ENCODE measurements at places on chromosomes 1 and 21.
A peak's percentile ranks its signal among the peaks of the same experiment; 100 is the strongest.

- no peaks in the 10 kb centered on the region for H3K27me3 ChIP-seq
- no peaks in the 10 kb centered on the region for H3K36me3 ChIP-seq
- no peaks in the 10 kb centered on the region for H3K4me1 ChIP-seq
Measured at GRCh38 chr1:220484135-220484534, 43.8 kb upstream of the MARK1 start.

DNA sequence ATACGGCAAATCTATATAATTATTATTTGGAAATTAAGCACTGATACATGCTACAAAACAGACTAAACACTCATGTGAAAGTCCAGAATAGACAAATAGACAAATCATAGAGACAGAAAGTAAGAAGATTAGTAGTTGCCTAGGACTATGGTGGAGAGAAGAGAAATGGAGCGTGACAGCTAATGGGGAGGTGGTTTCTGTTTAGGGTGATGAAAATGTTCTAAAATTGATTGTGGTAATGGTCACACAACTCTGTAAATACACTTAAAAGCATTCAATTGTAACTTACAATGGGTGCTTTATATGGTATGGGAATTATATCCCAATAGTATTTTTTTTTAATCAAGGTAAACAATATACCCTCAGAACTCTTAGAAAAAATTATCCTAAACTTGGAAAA is 20.4 kb upstream of the ITLN2 start:
- no peak for DNase-seq
- H3K27me3 ChIP-seq, result peaks cover 6% of the 10 kb centered on the region
- no peaks in the 10 kb centered on the region for H3K4me1 ChIP-seq
- no peaks in the 10 kb centered on the region for H3K36me3 ChIP-seq

- H3K4me3 ChIP-seq, result no peak overlapping the region
- no peaks in the 10 kb centered on the region for H3K36me3 ChIP-seq
- peaks cover 22% of the 10 kb centered on the region for H3K4me1 ChIP-seq
- H3K27ac ChIP-seq, result no peak overlapping the region
Measured at GRCh38 chr1:40017951-40018575, 22.5 kb upstream of the CAP1 start.

GRCh38 chr1:10288029-10288615 is 77.8 kb downstream of the KIF1B start:
- no peak overlapping the region for H3K27ac ChIP-seq
- no peaks in the 10 kb centered on the region for H3K27me3 ChIP-seq
- H3K4me1 ChIP-seq, result no peaks in the 10 kb centered on the region
- no peak for DNase-seq

DNA sequence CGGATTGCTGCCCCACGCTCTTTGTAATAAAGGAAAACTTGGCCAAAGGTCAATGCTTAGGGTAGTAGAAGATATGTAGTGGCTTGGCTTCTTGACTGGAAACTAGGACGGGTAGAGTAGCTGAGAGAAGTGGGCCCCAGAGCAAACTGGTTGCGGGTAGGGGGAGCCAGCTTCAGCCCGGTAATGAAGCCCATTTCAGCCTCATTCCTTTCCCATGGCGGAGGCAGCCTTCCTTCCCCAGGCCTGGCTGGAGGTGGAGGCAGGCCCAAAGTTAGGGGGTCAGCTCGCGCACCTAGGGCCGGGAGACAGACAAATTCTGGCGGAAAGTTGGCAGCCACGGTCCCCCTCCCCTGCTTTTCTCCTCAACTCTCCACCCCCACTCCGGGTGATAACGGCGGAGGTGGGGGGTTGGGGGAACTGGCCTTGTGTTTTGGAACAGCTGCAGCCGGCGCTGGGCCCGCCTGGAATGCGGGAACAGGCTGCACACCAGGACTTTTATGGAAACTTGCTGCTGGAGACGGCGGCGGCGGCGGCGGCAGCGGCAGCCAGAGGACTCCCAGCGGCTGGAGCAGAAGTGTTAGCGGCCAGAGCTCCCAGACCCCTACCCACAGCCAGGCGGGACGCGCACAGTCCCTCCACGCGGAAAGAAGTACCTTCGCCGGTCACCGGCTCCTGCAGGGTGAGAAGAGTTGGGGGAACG is at the start of gene NEXN:
TSS of gene NEXN (plus strand) at position 544 of the 700 bp plus-strand sequence. CDS start 27,483 bp downstream, outside the sequence.
- peaks cover 19% of the 10 kb centered on the region for H3K4me1 ChIP-seq
- DNase-seq, result peak; percentile 80
- peak within 1 kb of the TSS; percentile 96 for H3K4me3 ChIP-seq
- H3K27ac ChIP-seq, result peak within 1 kb of the TSS; percentile 96
- no peaks in the 10 kb centered on the region for H3K27me3 ChIP-seq

DNA sequence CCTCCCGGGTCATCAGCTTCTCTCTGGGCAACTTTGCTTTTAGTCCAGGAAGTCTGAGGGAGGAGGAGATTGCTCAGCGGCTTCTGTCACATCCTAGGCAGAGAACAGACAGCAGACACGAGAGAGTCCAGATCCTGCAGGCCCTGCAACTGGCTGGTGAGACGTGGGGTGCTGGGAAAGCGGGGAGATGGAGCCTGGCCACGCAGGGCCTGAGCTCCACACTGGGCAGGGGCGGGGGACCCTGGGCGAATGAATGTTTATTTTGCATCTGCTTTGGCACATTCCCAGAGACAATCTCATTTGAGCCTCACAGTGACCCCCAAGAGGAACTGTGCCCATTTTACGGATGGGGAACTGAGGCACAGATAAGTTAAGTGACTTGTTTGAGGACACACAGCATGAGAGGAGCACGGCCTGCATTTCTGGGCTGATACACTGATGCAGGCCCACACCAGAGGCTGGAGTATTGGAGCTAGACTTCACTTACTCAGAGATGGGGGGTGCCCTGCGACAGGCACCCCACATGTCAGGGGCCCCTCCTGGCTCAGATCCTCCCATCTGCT is 9.6 kb downstream of the C1orf167 start:
- no peak overlapping the region for H3K27ac ChIP-seq
- no peak overlapping the region for H3K4me3 ChIP-seq
- no peaks in the 10 kb centered on the region for H3K27me3 ChIP-seq
- no peak for DNase-seq

- H3K4me3 ChIP-seq, result no peak overlapping the region
- no peak overlapping the region for H3K27ac ChIP-seq
- no peak for DNase-seq
- H3K27me3 ChIP-seq, result peaks cover 21% of the 10 kb centered on the region
- no peaks in the 10 kb centered on the region for H3K36me3 ChIP-seq
- no peaks in the 10 kb centered on the region for H3K4me1 ChIP-seq
Measured at GRCh38 chr1:110190282-110190929, 19.7 kb upstream of the KCNC4 start.

GRCh38 chr1:2481885-2482284 is 5.8 kb downstream of the PLCH2 start:
- no peak overlapping the region for H3K4me3 ChIP-seq
- no peaks in the 10 kb centered on the region for H3K36me3 ChIP-seq
- no peaks in the 10 kb centered on the region for H3K27me3 ChIP-seq
- H3K4me1 ChIP-seq, result no peaks in the 10 kb centered on the region

GRCh38 chr1:175287377-175287776 is 94.8 kb upstream of the KIAA0040 start:
- no peak overlapping the region for H3K27ac ChIP-seq
- no peaks in the 10 kb centered on the region for H3K4me1 ChIP-seq
- H3K27me3 ChIP-seq, result no peaks in the 10 kb centered on the region
- no peak for DNase-seq

DNA sequence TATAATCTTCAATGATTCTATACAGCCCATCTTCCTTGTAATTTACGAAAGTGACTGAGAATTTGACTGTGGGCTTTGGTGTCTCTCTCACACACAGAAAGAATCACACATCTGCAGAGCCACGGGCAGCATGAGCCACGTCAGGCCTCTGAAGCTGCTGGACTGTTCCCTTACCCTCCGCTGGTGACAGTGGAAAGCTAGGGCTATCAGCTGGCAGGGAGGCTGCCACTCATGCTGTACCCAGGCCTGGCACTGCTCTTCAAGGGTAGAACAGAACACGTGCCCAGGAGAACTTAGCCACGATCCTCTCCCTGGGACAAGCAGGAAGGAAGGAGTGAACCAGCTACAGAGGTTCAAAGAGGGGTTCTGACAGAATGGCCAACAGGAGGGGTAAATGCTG is 90.7 kb downstream of the JAK1 start:
- no peak for DNase-seq
- no peak overlapping the region for H3K4me3 ChIP-seq
- peaks cover 59% of the 10 kb centered on the region for H3K4me1 ChIP-seq

DNA sequence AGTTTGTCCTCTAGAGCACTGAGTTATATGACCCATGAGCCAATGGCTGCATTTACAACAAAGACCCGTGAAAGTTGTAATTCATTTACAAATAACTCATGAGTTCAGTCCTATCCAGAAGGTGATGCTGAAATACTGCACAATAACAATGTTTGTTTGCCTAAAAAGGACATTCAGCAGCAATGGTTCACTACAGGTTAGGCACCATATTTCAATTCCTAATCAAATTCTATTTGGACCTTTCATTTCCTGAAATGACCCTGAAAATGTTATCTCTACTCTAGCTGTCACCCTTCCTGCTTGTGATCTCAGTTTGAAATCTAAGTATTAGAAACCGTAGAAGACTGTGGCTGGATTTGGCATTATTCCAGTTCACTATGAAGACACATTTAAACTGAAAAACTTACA is 191.2 kb upstream of the SAMSN1 start:
- no peaks in the 10 kb centered on the region for H3K27me3 ChIP-seq
- peaks cover 9% of the 10 kb centered on the region for H3K4me1 ChIP-seq
- DNase-seq, result peak; percentile 53
- H3K27ac ChIP-seq, result no peak overlapping the region
- H3K4me3 ChIP-seq, result no peak overlapping the region
- no peaks in the 10 kb centered on the region for H3K36me3 ChIP-seq

GRCh38 chr1:6111571-6111970 is 65.9 kb downstream of the KCNAB2 start:
- no peaks in the 10 kb centered on the region for H3K36me3 ChIP-seq
- DNase-seq, result no peak
- peaks cover 3% of the 10 kb centered on the region for H3K4me1 ChIP-seq
- no peak overlapping the region for H3K27ac ChIP-seq
- H3K4me3 ChIP-seq, result no peak overlapping the region
- H3K27me3 ChIP-seq, result no peaks in the 10 kb centered on the region

GRCh38 chr1:39269791-39270342 is 65.4 kb downstream of the MACF1 start:
- peaks cover 4% of the 10 kb centered on the region for H3K36me3 ChIP-seq
- no peak for DNase-seq
- H3K4me1 ChIP-seq, result peaks cover 22% of the 10 kb centered on the region

Measured in endothelial cell of umbilical vein (primary cell).